ENCODE measurements at places on chromosomes 1 and 21.

GRCh38 chr21:46000731-46001641 is 19.4 kb downstream of the COL6A1 start:
- DNase-seq: no peak

DNA sequence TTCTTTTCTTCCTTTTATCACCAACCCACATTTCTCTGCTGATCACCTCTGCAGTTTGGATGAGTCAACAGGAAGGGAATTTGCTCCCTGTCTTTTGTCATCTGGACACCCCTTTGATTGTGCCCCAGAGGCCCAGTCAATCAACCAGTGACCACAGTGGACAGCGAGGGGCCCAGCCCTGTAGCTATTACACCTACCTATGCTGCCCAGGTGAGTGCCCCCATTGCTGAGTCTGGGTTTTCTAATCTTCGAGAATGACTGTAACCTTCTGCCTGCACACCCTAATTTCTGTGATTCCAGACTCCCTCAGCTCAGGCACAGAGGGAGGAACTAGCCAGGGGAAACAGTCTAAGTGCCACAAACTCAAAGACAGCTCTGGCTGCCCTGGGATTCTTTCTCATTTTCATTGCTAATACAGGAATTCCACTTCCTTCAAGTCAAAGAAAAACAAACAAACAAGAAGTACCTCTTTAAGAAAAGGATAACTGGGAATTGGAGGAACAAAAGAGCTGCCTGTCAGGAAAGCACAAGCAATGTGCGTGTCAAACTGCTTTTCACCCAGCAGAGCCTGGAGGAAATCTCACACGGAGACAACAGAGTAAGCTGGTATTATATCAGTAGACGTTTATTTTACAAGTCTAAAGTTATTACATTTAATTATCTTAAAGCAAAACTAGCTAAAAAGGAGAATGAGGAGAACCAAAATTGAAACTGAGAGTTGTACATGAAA is 311.1 kb downstream of the AJAP1 start:
- DNase-seq: no peak

- DNase-seq: peak; percentile 53
Observed at GRCh38 chr1:156320560-156320959, 17.5 kb downstream of the CCT3 start.

GRCh38 chr1:212671342-212672031 is 28.2 kb downstream of the BATF3 start:
- DNase-seq: peak; percentile 91

DNA sequence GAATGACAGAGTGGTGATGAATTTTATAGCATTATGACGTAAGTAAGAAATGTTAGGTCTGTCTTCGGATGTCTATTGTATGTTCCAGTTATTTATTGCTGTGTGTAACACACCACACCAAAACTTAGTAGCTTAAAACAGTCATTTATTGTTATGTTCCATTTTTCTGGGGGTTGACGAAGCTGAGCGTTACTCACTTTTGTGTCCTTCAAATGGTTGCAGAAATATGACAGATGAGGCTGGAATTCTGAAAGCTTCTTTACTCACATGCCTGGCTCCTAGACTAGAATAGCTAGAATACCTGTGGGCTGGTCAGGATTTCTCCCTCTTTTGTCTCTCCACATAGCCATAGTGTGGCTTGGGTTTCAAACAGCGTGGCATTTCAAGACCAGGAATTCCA is 62.1 kb upstream of the S1PR1 start:
- peak; percentile 92 for DNase-seq

GRCh38 chr1:55170426-55170825 is 44.7 kb downstream of the USP24 start:
- no peak for DNase-seq

Data from PC-3 (cell line).